ENCODE measurements at places on chromosomes 7 and 10. TPM values are rescaled to one million over a fixed set of nuclear protein-coding genes. Genes with fewer than 3 reads are reported as not detected.
A peak's percentile ranks its signal among the peaks of the same experiment; 100 is the strongest.

DNA sequence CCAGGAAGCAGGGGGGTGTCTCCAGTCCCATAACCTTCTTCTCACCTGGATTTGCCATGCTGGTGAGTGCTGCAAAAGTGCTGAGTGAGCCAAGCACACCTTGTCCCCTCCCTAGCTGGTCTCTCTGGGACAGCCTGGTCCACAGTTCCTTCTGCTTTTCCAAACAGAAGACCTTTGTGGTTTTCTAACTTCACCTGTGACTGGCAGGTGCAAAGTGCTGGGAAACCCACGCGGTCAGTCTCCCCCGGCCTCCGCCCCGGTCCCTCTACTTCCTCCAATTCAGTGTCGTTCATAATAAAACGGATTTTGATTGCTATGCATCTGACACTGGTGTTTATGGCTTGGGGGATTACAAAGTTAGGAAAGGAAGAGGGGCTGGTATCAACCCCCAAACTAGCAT is 37.1 kb downstream of the RBAK start:
- no peak for DNase-seq

GRCh38 chr7:110650328-110650727 is 440.6 kb upstream of the LRRN3 start:
- DNase-seq: no peak

DNA sequence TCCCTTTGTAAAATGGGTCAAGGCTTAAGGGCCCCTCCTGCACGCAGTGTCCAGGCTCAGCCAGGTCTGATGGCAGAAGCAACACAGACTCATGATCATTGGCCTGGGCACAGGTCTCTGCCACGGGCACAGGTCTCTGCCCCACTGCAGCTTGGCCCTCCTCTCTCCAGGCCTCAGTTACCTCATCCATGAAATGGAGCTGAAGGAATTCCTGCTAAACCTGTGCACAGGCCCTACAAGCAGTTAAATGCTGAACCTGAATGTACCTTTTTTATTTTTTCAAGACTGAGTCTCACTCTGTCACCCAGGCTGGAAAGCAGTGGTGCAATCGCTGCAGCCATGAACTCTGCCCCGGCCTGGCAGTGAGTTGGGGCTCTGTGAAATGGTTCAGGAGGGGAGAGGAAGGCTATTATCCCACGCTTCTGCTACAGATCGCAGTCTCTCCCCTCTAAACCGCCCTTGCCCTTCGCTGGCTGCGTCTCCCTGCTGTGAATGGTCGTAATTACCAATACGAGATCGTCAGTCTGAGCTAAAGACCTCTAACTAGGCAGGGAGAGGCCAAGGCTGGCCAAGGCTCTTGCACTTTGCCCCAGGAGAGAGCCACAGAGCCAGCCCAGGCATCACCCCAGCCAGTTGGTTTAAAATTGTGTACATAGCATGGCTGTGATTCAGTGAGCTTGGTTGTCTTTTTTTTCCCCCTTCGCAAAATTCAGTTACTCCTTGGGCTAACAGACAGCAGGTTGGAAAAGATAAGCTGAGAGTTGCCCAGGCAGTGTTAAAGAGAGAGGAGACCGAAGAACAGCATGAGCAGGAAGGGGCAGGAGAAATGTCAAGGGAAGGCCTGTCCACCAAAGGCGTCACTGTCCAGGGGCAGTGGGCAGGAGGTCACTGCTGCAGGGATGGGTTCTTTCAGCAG is 93.0 kb upstream of the KCTD7 start:
- no peak for DNase-seq

DNA sequence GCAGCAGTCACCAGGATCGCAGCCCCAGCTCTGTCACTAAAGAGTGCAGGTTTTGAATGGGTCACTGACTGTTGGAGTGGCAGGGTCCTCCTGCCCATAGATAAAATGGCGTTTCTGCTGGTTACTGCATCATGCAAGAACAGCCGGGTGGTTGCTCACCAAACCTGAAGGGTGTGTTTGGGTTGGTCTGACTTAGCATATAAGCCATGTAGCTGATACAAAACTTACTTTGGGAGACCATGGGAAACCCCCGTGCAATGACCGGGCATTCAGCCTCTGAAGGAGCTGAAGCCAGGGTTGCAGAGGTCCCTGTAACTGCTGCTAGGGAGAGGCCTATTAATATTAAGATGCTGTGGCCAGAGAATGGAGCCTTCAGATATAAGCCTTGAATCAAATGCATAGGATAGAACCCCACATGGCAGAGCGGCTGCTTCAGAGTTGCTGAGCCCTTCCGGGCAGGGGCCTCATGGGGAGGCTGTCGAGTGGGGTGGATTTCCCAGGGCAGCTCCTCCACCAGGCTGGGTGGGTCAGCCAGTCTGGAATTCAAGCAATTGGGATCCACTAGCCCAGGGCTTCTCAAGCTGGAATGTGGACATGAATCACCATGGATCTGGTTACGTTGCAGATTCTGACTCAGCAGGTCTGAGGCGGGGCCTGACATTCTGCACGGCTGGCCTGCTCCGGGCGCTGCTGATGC is 70.9 kb upstream of the CTBP2 start:
- no peak for DNase-seq

- no peak for DNase-seq
These were observed 1.3 kb downstream of the TRPV6 start for GRCh38 chr7:142884286-142884640.

DNA sequence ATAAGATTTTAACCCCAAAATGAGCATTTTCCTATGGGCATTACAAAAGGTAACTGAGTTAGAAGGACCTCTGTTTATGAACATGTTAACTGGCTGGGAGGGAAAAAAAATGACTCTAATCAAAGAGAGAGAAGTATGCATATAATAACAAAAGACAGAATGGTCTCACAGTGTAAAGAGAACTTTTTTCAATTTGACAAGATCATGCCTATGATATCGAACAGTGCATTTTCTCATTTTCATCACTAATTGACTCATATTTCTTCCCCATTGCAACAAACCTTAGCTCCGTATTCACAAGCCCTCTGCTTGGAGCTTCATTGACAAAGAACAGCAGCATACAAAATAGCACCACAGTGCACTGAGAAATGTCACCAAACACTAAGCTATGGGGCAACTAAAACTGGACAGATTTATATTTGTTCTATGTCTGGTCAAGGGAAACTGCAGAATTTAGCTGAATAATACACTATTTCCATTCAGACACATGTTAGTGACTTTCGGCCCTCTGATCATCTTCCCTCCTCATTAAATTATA is 45.6 kb downstream of the SMURF1 start:
- DNase-seq: no peak

GRCh38 chr7:80659120-80660055 is 20.9 kb downstream of the CD36 start:
- no peak for DNase-seq

GRCh38 chr10:110275128-110275729 is 29.5 kb downstream of the SMNDC1 start:
- DNase-seq: peak; percentile 17

DNA sequence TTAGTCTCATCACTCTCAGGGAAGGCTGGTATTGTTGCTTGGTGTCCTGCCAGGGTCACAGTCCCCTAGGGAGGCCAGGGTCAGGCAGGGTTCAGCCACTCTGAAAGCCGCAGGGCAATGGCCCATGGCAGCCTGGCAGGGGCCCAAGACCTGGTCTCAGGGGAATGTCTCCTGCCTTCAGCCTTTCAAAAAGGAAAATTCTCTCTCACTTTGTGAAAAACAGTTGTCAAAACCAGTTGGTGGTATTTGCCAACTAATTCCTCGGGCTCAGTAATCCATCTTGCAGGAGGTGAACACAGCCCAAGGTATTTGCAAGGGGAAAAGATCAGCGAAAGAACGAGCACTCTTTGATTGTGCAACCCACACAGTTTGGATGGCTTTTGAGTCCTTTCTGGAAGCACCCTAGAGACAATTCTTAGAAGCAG is 101.5 kb downstream of the JCAD start:
- peak; percentile 99 for DNase-seq

GRCh38 chr10:128713471-128713870 is 587.2 kb upstream of the MKI67 start:
- DNase-seq: no peak

DNA sequence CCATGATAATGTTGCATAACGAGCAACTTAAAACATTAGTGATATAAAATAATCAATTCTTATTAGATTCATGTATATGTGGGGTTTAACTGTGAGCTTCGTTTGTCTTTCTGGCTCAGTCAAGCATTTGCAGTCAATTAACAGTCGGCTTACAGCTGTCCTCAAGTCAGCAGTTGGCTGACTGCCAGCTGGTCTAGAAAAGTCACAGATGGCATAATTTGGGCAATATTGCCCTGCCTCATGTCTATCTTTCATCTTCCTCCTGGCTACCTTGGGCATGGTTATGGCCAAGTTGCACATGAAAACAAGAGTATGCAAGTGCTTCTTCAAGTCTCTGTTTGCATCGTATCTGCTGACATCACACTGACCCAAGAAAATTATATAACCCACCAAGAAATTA is 186.1 kb upstream of the ZWINT start:
- peak; percentile 1 for DNase-seq

The OR6V1 gene
- total RNA-seq: not detected

The ZCWPW1 gene
- 3.6 TPM for total RNA-seq

The NKX6-2 gene
- not detected for total RNA-seq

The IKZF1 gene
- total RNA-seq: 9.6 TPM
